ENCODE measurements at places on chromosomes 6 and 20.

DNA sequence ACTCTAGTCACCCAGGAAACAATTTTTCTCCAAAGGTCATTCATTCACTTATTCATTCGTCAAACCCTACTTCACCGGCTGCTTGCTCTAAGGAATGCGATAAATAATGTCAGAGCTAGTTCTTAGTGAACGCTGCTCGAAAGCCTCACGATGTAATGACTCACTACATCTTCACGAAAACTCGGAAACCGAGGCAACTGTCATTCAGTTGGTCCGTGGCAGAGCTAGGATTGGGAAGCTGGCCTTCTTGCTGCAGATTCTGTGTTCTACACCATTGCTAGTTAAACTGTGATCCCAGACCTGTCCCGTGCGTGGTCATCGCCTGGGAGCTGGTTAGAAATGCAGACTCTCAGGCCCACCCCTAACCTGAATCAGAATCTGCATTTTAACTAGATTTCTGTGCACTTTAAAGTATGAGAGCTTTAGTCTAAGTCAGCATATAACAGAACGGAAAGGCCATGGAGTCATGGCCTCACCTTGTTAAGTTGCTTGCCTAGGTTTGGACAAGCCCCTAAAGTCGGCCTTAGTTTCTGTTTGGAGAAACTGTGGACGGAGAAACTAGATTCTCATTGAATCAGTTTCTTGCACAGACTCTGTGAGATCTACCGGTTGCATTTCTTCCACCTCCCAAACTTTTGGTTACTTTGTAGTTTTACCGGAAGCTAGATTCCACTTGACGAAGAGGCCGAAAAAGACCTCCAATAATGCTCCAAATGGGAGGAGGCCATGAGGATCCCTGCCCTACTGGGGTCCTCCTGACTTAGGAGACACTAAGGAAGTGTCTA, 651 bp upstream of the CCND3 start:
- no peak for DNase-seq

DNA sequence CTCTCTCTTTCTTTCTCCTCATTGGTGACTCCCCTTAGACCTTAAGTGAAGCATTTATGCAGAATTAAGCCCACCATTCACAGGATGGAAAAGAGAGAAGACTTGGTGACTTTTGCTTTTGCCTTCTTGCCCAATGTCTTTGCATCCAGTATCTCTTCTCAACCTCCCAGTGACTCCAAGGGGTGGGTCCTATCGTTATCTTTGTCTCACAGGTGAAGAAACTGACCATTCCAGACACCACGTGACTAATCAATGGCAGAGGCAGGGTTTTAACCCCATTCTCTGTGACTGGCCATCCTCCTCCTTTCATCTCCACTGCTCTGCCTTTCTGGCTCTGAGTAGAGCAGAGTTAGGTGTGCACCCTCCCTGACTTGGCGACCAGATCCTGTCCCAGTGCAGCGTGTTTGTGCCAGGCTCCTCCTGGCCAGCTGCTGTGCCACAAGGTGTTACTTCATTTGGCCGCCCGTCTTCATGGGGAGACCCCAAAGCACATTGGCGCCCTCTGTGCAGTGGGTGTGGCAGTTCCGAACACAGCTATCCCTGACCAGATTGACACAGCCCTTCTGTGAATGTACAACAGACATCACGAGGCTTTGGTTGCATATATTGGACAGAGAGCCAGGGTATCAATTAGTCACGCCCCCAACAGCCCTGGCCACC, 501.3 kb downstream of the CD83 start:
- no peak for DNase-seq

DNA sequence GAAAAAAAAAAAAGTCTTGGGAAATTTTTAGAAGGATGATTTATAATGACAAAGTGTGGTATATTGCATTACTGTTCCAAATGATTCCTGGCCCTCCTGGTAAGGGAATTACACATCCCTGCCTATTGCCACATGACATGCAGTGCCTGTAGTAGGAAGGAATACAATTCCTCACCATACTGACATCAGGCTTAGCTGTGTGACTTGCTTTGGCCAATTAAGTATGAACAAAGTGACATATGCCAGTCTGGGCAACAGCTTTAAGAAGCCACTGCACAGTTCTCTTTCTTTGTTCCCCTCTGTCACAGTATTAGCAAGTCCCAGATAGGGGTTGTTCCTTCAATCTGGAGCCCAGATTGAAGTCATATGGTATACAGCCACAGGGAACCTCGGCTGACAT, 100.5 kb downstream of the KIF13A start:
- no peak for DNase-seq

- DNase-seq, result no peak
Measured at GRCh38 chr6:17336425-17336824, 55.3 kb downstream of the RBM24 start.

GRCh38 chr6:107144014-107144413, 28.7 kb upstream of the BEND3 start:
- DNase-seq, result no peak

DNA sequence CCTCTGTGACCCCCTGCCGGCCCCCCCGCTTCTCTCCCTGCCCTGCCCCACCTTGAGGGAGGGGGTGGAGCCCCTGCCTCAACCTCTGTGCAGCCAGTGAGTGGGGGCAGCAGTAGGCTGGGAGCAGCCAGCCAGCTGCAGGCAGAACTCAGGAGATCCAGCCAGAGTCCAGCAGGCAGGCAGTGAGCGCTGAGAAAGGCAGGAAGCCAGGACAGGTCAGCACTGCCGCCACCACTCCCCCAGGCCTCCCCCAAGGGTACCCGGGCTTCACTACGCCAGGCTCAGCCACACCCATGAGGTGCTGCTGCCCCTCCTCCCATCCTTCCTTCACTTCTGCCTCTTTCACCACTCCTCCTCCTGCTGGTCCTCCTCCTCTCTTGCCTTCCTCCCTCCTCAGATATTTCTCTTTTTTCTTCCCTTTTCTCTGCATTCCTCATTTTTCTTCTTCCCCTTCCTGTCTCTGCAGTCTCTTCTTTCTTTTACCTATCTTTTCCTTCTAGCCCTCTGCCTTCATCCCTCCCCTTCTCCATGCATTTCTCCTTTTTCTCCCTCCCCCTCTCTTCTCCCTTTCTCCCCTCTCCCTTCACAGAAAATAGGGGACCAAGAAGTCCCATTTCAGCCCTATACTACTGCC, 11.5 kb downstream of the TMEM63B start:
- DNase-seq, result no peak

DNA sequence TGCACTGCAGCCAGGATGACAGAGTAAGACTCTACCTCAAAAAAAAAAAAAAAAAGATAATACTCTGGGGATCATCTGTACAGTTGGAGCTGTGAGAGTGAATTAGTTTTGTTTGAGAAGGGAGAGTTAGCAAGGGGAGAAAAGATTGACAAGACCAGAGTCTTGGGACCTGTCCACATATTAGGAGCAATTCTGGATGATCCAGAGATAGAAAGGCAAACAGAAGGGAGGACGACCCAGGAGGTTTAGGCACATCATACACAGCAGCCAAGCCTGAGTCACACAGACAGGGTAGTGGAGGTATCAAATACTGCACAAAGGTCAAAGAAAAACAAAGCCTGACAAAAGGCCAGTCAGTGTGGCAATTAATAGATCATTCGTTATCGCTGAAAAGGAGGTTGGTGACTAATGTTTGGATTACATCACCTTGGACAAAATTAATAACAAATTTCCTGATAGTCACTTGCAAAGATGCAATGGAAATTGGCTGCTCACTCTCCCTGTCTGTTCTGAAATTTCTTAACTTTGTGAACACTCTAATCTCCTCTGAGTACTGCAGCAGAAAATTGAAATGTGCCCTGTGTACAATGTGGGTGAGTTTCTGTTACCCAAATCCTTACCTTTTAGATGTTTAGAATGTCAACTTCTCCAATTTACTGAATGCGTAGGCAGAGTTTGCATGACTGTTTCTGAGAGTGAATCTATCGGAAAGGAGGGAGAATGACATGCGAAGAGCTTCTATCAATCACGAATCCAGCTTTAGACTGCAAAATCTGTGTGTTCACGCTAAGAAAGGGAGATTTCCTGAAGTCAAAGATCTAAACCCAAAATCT, 105.4 kb downstream of the TSHZ2 start:
- DNase-seq, result no peak

DNA sequence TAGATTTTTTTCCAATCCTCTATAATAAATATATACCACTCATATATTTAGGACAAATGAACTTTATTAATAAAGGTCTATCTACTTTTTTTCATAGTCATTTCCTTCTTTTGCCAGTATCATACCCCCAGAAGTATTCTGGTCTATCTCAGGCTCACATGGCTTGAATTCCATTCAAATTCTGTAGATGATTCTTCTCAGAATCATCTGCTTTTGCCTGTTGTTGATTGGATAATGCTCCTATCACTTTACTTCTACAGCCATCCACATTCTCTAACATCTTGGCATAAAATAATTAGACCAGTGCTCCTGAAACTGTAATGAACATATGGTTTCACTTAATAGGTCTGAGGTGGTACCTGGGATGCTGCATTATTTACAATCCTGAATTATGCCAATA, 121.2 kb downstream of the GFRAL start:
- no peak for DNase-seq

- no peak for DNase-seq
Measured at GRCh38 chr6:99416892-99417767, 8.0 kb downstream of the PNISR start.

- DNase-seq, result no peak
Measured at GRCh38 chr6:166382500-166382932, 224 bp downstream of the MPC1 start.

DNA sequence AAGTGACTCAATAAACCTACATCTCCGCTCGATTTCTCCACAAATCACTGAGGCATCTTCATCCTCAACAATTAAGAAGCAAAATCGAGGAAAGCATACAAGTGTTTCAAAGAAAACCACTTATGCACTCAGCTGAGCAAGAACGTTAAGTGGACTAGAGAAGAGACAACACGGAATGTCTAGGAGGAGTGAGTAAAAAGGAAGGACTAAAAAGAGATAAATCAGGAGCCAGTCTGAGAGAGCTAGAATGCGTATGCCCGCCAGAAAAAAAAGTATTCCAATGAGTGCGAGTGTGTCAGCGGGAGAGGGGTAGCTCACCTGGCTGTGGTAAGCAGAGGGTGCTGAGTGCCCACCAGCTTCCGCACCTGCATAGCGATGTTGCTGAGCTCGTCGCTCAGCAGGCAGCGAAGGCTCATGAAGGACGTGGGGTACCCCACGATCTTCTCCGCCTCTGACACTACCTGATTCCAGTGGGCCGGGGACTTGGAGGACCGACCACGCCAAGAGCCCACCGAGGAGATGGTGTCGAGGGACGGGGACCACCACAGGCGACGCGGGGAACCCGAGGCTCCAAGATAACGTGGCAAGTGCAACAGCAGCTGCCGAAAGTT, 587 bp downstream of the PDSS2 start:
- no peak for DNase-seq

DNA sequence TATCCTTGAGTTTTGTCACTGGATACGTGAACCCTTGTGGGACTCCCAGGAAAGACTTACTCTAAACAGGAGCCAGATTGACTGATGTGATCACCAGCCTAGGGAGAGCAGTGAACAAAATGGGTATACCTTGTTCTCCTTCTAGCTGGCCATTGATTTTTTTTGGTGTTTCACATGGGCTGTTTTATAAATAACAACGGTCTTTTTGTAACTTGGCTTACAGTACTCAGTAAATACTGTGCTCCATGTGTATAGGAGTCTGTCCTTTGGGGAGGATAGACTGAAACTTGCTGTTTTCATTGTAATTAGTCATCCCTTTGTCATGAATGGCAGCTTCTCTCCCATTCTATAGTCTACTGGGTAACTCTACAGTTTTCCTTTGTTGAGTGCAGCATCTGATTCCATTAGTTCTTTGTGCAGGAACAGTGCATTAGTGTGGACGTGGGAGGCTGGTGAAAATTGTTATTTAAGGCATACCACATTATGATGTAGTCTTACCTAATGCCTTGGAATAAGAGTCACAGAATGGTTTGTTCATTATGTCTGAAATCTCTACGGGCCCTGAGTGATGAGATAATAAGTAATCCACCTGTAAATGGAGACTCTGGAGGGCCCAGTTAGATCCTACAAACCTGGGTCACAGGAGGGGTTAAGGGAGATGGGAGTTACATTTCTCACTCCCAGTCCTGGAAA, 89.5 kb downstream of the TIAM2 start:
- DNase-seq, result no peak

DNA sequence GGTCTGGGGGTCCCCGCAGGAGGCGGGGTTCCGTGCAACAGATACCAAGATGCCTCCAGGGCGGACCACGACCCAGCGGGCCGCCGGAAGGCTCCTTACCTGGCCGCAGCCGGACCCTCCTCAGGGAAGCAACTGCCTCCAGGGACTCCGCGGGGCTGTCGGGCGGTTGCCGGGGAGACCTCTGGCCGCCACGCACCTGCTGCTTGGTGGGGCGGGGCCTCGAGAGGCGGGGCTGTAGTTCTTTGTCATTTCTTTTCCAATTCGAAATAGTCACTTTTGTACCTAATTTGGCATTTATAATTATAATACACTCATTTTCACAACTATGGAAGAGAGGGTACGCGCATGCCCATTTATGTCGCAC, 647 bp downstream of the AK9 start:
- DNase-seq, result peak; percentile 73

DNA sequence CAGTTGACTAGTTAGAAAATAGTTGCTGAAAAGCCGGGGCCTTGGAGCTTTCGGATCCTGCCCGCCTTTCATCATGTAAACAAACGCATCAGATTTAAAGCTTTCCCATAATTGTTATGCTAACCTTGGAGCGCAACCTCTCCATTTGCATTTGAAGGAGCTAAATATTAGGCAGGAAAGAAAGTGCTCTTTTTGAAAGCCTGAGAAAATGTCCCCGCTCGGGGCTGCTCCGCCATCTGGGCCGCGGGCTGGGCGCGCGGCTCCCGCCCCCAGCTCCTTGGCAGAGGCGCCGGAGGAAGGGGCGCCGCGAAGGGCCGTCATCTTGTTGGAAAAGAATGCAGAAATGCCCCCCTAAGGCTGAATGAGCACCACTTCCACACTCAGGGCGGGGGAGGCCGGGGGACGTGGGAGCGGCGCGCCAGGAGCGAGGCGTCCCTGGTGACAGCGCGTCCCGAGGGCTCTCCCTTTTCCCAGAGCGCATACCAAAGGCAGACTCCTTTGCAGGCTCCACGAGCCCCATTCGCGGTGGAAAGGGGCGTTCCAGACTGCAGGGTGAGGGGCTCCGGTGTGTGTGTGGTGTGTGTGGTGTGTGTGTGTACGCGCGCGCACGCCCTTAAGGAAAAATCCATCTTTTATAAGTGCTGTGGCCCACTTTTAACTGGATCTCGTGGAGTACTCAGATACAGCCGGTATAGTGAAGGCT, 145.6 kb upstream of the ID4 start:
- no peak for DNase-seq
